AG04449 (cell line): ENCODE measurements at places on chromosomes 4 and X.

DNA sequence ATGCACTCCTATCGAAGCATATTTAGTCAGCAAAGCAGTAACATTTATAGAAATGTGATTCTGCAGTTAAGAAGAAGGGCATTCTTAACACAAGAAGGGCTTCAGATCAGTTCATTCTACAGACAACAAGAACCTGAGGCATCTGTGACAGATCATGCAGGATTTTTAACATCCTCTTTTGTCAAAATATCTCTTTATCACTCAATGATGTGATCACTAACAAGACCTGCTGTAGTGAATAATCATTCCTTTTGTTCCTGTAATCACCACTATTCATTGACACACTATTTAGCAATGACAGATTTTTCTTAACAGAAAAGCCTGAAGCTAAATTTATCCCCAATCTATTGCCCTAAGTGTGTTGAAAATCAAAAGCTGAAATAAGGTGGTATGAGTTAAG is 47.8 kb upstream of the ARHGAP24 start:
- DNase-seq = no peak

GRCh38 chr4:81688085-81688484 is 216.4 kb upstream of the RASGEF1B start:
- no peak for DNase-seq

DNA sequence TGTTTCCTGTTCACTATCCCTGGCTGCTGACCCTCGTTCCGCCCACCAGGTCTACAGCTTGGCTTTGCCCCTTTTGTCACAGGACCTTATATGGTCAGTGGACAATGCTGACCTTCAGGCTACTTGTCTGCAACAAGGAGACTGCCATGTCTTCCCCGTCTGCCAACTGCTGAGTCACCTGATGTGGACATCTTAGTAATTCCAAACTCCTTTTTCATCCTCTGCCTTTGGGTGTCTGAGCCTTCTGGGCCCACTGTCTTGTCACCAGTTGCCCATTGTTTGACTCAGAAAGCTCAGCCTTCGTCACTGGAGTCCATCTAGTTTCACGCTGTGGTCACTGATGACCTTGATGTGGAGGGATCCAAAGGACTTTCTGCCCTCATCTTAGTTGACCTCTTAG is 30.2 kb downstream of the GPRIN3 start:
- no peak for DNase-seq

DNA sequence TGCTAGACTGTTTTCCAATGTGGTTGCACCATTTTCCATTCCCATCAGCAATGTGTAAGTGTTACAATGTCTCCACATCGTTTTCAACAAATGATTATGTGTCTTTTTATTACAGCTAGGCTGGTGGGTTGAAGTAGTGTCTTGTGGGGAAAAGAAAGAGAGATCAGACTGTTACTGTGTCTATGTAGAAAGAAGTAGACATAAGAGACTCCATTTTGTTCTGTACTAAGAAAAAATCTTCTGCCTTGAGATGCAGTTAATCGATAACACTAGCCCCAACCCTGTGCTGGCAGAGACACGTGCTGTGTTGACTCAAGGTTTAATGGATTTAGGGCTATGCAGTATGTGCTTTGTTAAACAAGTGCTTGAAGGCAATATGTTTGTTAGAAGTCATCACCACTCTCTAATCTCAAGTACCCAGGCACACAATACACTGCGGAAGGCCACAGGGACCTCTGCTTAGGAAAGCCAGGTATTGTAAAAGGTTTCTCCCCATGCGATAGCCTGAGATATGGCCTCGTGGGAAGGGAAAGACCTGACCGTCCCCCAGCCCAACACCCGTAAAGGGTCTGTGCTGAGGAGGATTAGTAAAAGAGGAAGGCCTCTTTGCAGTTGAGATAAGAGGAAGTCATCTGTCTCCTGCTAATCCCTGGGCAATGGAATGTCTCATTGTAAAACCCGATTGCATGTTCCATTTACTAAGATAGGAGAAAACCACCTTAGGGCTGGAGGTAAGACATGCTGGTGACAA is 23.0 kb upstream of the UGT2B15 start:
- DNase-seq = no peak

GRCh38 chr4:155885666-155886065 is 17.8 kb upstream of the TDO2 start:
- no peak for DNase-seq

- DNase-seq = no peak
Measured at GRCh38 chrX:456551-457291, 70.0 kb upstream of the PPP2R3B start.

DNA sequence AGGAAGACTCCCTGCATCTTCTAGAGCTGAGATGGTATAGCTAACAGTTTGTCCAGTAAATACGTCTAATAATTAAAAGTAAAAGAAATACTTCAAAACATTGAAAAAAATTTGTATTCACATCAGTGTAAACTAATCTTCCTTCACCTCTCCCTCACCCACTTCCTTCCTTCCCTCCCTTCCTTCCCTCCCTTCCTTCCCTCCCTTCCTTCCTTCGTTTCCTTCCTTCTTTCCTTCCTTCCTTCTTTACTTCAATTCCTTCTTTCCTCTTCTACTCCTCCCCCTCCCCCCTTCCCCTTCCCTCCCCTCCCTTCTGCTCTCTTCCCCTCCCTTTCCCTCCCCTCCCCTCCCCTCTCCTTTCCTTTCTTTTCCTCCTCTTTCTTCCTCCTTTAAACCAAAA is 103.7 kb downstream of the POU4F2 start:
- no peak for DNase-seq

DNA sequence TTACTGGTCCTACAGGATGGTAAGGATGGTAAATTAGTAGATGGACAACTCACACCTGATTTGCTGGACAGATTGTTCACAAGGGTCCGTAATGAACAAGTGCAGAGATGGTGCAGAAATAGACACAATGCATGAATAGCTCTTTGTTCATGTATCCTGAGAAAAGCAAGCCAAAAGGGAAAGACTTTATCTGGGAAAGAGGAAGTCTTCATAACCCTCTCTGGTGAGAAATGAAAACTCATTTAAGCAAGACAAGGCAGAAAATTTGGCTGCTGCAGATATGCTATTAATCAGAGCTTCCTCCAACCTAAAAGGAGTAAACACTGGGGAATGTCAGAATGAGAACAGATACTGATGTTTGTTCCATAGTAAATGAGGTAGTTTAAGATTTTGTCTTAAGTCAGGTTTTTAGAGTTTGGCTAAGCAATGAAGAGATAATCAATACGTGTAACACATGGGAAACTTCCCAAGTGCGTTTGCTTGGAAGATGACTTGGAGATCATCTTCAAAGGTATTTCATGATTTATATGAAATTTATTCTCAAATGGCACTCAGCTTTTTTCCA is 152.4 kb upstream of the BMPR1B start:
- DNase-seq = no peak

- DNase-seq = no peak
Measured at GRCh38 chr4:168847771-168848502, 162.1 kb downstream of the CBR4 start.

DNA sequence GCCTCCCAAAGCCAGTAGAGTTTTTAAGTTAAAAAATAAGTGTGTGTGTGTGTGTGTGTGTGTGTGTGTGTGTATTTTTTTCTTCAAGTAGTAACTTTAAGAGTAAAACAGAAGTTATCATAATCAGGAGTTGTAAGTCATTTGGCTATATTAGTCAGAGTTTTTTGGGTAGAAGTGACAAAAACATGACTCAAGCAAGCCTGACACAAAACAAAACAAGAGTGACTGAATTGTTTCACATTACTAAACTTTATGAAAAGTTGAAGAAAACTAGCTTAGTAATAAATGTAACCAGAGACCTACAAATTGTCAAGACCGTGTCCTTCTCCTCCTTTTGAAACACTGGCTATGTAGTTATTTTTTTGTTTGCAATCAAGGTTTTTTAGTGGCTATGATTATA is 738.0 kb upstream of the PITX2 start:
- no peak for DNase-seq

DNA sequence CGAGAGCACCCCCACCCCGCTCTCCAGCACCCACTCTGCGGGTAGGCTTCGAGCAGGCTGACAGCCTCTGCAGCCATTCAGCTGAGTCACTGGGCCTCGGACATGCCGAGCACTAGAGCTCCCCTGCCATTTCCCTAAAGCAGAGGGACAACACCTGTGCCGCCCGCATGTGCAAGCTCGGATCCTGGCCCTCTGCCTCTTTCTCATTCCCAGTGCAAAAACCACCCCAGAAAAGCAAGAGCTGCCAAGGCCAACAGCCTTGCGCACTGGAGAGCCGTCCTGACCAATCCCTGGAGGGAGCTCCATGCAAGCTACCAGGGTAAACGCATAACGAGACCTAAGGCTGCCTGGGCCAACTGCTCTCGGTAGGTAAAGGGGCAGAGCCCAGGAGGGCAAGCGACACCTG is 5.3 kb downstream of the HCFC1 start:
- DNase-seq = no peak

- DNase-seq = no peak
Measured at GRCh38 chrX:20545538-20545937, 278.8 kb upstream of the RPS6KA3 start.

DNA sequence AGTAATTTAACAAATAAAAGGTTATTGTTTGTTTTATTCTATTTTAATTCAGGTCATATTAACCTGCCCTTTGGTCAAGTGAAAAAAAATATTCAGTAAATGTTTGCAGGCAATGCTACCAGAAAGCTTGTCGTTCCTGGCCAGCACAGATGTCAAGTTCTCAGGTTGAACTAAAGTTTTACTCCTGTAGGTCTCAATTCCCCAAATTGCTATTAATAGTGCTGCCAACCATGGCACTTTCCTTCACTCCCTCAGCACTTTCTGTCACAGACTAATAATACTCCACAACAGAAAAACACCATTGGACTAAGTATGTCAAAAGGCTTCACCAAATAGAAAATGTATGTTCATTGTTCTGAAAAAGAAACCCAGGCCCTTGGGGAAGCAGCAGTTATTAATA is 79.2 kb upstream of the C4orf54 start:
- no peak for DNase-seq

GRCh38 chrX:104696667-104697066 is 130.7 kb downstream of the IL1RAPL2 start:
- no peak for DNase-seq

- no peak for DNase-seq
Measured at GRCh38 chr4:89290727-89291516, 16.7 kb downstream of the GPRIN3 start.

GRCh38 chr4:178415925-178416324 is 973.7 kb upstream of the AGA start:
- no peak for DNase-seq

GRCh38 chr4:89337681-89338080 is 30.1 kb upstream of the GPRIN3 start:
- DNase-seq = no peak

DNA sequence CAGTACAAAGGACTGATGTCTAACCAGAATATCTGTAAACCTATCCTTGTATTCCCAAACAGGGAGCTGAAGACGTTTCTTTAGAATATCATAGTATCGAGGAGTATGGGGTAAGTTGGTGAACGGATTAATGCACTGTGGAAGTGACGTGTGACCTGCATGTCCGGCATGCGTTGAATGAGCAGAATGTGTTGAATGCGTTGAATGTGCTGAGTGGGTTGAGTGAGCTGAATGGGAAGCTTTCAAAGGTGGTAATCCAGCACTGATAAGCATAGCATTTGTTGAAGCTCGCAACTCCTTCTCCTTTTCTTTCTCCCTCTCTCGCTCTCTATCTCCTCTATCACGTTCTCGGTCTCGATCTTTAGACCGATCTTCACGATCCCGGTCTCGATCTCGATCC is 8.1 kb downstream of the DHX15 start:
- no peak for DNase-seq

DNA sequence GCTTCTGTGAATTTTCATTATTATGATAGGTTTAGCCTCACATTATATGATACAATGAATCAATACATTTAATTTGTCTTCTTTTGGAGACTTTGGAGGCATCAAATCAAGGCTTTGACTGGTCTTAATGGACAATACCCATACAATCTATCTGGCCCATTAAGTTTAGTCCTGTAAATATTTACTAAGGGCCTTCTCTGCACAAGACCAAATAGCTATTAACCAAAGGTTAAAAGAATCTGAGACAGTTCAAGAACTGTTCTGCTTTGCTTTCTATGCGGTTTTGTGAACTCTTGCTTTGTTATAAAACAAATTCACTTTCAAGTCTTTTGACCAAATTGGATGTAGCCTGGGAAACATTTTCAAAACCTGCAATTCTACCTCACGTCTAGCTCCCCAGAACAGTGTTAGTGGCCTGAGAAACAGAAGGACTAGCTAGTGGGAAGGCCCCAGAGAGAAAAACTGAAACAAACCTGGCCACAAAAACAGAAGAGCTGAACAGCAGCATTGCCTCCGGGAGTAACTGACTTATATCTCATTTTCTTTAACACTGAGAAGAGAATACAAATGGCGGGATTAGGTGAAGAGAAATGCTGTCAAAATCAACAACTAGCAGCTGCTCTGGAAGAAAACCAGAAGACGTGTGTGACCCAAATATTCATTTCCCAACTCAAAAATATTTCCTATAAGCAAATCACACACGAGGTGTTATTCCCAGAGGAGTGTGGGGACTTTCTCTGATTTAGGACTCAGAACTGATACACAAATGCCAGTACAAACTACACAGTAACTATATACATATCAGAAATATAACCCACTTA is 548 bp downstream of the TLR1 start:
- no peak for DNase-seq

DNA sequence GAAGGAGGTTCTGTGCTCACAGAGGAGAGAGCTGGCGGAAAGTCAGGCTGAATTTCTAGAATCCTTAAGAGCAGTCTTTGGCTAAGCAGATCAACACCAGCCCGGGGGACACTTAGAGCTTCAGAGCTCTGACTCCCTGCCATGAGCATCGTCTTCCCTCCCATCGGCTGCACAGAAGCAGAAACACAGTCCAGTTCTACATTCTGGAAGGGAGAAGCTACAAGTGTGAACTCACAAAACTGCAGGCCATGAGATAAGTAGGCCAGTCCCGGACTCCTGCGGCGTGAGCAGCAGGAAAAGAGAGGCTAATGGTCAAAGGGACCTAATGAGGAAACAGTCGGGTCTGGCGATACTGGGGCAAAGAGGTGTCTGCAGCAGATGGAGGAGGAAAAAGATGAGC is 211.5 kb downstream of the DHX15 start:
- no peak for DNase-seq

DNA sequence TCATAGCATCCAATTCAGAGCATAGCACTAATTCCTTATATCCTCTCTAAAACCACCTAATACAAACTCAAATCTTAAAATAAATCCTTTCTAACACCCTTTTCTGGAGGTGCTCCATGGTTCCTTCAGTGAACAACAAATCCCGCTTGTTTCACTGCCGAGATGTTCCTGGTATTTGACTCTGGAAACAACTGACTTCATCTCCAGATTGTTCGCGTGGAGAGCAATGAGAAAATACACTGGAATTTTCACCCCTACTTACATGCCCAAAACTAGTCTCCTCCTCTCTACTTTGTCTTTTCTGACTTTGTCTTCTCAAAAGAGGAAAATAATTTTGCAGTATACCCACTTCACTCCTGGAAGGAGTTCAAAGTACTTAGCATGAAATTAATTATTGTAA is 129.0 kb downstream of the PLS3 start:
- no peak for DNase-seq

GRCh38 chr4:170007113-170007512 is 19.1 kb downstream of the MFAP3L start:
- DNase-seq = no peak
